CD4-positive, alpha-beta T cell treated with Interleukin-1 beta for 1 hour (primary cell): ENCODE measurements at places on chromosomes 4 and X.

GRCh38 chr4:90027565-90027964, 99.6 kb upstream of the CCSER1 start:
- DNase-seq = no peak

GRCh38 chr4:83115656-83116285, 1.2 kb upstream of the PLAC8 start:
- DNase-seq = no peak

DNA sequence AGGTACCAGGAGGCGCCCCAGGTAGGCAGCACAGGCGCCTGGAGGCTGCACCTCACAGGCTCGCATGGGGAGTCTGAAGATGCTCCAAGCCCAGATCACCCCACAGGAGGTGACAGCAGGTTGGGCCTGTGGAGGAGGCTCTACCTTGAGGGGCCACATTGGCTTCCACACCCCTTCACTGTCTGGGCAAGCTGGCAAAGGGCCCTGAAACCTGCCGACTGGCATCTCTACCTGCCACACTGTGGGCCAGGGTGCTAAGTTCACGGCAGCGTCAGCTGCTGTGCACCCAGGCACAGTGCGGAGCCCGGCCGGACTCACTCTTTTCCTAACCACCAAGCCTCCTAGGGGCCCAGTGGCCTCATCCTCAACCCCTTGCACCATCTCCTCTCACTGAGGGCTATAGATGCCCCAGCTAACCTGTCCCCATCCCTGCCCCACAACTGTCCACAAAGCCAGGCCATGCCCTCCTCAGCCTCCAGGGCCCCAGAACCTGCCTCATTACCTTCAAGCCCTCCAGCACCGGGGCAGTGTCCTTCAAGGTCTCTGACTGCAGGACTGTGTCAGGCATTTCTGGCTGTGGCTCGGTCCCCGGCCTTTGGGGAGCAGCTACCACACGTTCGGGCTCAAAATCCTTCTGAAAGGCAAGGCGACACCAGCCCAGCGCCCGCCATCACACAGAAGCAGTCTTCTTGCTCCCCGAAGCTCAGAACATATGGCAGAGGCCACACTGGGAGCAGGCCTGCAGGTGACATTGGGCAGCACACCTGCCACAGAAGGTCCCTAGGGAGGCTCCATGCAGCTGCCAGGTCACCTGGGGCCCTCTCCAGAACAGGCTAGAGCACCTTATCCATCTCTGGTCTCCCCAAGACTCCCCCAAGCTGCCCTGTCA, 28.8 kb downstream of the FGFR3 start:
- no peak for DNase-seq

GRCh38 chr4:1994938-1995337, 13.8 kb downstream of the NELFA start:
- no peak for DNase-seq

- no peak for DNase-seq
Observed at GRCh38 chrX:129653971-129654651, 645 bp downstream of the APLN start.

DNA sequence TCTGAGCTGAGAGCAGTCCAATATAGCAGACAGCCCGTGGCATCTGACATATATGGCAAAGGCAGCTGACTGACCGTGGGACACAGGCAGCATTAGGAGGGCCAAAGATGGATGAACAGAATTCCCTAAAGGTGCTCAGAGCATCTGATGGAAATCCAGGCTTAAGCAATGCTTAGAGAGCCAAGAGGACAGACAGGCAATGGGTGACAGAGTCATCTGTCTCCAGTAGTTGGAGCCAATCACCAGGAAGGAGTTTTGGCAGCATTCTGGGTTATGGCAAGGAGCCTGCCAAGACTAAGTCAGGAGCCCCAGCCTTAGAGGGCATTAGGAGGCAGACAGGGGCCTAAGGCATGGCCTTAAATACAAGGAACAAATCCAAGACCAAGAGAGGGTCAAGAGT, 153.3 kb upstream of the USP9X start:
- DNase-seq = no peak

- peak; percentile 43 for DNase-seq
Observed at GRCh38 chr4:6177587-6178197, 22.7 kb downstream of the JAKMIP1 start.

GRCh38 chrX:20753076-20753475, 486.4 kb upstream of the RPS6KA3 start:
- no peak for DNase-seq

- DNase-seq = no peak
Observed at GRCh38 chr4:123577225-123577906, 180.8 kb downstream of the SPRY1 start.

GRCh38 chrX:154140742-154141141, 3.3 kb upstream of the OPN1LW start:
- DNase-seq = no peak

DNA sequence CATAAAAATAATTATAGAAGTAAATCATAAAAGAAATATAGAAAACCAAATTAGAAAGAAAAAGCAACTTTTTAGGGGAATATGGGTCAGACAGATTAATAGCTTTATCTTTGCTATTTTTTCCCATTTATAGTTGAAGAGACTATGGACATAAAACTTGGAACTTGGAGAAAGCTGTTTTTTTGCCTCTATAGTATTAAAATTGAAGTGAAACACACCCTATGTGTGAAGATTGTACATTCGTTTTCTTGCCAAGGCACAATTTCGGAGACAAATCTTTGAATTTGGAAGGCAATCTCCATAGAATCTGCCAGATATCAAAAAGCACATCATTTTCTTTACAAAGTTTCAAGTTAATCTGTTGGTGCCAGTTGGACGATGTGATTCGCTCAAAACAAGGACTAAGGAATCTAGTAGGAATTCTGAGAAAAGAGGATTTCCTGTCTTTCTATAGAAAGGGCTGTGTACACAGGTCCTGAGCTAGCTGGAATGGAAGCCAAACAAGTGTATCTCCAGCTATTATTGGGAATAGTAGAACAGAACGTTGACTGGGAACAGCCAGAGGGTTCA, 156.3 kb downstream of the SLC7A11 start:
- no peak for DNase-seq

GRCh38 chr4:108620933-108621905, 843 bp downstream of the RPL34 start:
- no peak for DNase-seq

GRCh38 chrX:101385026-101385684, 836 bp downstream of the BTK start:
- no peak for DNase-seq

- DNase-seq = no peak
Observed at GRCh38 chr4:123996718-123997510, 600.3 kb downstream of the SPRY1 start.

GRCh38 chr4:82739287-82740190, 59.1 kb downstream of the SCD5 start:
- DNase-seq = peak; percentile 48

DNA sequence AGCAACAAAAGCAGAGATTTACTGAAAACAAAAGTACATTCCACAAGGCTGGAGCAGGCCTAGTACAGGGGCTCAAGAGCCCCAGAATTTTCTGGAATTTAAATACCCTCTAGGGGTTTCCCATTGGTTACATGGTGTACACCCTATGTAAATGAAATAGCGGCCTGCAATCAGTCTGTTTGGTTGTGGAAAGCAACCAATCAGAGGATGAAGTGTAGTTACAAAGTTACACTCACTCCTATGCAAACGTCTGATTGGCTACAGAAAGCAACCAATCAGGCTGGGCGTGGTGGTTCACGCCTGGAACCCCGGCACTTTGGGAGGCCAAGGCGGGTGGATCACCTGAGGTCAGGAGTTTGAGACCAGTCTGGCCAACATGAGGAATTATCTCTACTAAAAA, 13.8 kb upstream of the TXLNG start:
- DNase-seq = no peak

DNA sequence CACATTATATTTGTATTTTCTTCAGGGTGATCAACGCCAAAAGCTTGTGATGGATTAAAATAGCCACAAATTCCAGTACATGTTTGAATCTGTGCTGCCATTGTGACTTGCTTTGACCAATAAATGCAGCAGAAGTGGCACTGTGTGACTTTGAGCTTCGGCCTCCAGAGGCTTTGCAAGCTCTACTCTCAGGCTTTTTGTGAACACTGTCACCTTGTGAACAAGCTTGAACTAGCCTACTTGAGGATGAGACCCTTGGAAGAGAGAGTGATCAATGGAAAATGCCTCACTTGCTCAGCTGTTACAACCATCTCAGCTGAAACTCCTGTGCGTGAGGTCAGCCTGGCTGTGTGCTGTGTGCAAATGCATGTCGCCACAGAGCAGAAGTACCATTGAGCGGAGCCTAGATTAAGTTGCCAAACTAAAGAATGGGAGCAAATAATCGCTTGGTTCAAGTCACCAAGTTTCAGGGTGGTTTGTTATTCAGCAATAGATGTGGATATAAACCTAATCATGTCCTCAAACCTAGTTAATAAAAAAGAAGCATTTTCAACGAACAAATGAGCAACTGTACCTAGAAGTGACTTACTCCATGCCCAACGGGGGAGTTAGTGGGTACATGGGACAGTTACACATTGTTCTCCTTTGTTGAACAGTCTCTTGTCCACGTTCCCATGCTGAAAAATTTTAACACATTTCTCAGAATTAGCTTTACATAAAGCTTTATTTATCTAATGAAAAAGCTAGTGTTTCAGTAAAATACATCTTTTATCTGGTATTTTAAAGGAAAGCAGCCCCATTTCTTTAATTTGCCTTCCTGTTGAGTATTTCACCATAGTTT, 23.5 kb downstream of the NOA1 start:
- DNase-seq = no peak

DNA sequence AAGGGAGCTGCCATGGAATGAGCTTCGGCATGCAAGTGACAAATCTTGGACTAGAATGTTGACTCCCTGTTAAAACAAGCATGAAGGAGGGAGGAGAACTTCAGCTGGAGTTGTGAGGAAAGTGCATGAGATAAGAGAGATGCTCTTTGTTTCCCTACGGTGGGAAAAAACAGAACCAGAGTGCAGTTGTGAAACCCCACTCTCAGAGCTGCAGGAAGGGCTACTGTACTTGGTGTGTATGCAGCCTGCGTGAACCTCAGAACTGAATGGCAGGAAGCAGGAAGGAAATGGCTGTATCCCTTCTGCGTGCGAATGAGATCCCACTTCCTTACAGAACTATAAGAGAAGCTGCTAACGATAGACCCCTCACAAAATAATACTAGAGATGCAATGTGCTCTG, 57.2 kb downstream of the EGF start:
- DNase-seq = no peak

GRCh38 chrX:134963041-134963440, 27.8 kb upstream of the SMIM10 start:
- DNase-seq = no peak

DNA sequence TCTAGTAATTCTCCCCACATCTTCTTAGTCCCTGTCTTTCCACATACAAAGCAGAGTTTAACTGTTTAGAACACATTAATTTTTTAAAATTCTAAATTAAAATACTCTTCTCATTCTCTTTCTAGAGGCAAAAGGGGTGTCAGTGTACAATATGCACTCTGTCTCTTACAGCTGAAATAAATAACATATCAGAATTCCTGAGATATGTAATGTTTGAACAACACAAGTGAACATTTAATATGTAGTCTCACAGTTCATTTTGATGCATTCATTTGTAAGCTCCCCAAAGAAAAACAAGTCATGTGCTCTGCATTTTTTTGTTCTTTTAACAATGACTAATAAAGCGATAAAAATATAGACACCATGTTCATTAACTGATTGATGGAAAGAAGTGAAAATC, 19.7 kb upstream of the SULT1B1 start:
- no peak for DNase-seq

DNA sequence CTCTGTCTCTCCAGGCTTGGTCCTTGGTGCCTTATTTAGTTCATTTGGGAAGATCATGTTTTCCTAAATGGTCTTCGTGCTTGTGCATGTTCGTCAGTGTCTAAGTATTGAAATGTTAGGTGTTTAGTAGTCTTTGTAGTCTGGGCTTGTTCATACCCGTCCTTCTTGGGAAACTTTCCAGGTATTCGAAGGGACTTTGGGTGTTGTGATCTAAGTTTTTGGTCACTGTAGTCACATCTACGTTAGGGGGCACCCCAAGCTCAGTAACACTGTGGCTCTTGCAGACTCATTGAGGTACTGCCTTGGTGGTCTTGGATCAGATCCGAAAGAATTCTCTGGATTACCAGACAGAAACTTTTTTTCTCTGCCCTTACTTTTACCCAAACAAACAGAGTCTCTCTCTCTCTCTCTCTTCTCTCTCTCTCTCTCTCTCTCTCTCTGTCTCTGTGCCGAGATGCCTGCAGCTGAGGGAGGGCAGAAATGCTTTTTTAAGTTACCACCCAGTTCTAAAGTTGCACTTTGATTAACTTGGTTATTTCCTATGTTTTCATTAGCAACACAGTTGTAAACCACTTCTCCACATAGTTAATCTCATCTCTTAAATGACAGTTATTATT, 67.6 kb upstream of the SLC7A3 start:
- no peak for DNase-seq

GRCh38 chr4:119659576-119659975, 31.0 kb upstream of the PDE5A start:
- DNase-seq = no peak
